ENCODE measurements at places on chromosomes 1 and 21.
A peak's percentile ranks its signal among the peaks of the same experiment; 100 is the strongest.

DNA sequence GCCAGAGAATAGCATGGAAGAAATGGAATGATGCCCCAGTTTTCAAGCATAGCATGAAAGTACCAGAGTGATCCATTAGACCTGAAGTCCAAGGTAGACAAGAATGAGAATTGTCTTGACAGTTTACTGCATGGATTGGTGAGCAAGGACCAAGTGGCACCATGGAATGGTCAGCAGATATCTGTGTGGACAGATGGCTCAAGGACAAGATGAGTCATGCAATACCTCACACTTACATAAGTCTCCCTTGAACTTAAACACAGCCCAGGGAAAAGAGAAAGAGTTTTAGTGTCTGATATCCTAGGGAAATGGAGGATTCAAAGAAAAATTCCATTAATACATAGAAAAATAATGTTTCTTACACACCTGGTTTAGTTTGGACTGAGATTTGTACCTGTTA is 195.2 kb downstream of the MRPL39 start:
- no peaks in the 10 kb centered on the region for H3K36me3 ChIP-seq
- H3K27me3 ChIP-seq: peaks cover 10% of the 10 kb centered on the region
- no peak for DNase-seq
- H3K4me3 ChIP-seq: no peak overlapping the region
- peaks cover under 1% of the 10 kb centered on the region for H3K4me1 ChIP-seq
- H3K27ac ChIP-seq: no peak overlapping the region

- H3K4me3 ChIP-seq: no peak overlapping the region
- no peak for DNase-seq
- H3K27ac ChIP-seq: no peak overlapping the region
- H3K36me3 ChIP-seq: no peaks in the 10 kb centered on the region
Observed at GRCh38 chr21:27365394-27365793, 398.5 kb upstream of the ADAMTS5 start.

DNA sequence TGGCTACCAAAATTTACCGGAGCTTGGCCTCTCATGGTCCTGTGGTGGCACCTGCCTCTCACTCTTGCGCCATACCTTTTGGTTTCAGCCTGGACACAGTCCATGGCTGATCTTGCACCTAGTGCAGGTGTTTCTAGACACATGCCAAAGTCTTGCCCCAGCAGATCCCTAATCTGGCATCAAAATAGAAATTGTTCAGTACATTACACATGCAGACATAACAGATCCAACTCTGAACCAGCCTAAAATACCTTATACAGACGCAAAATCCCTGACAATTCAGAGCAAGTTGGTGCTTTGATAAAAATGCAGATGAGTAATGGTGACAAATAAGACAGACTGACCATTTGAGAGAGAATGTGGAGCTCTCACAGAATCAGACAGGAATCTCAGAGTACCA is 44.1 kb downstream of the NGF start:
- no peak for DNase-seq
- no peak overlapping the region for H3K4me3 ChIP-seq
- H3K36me3 ChIP-seq: peaks cover 41% of the 10 kb centered on the region
- no peak overlapping the region for H3K27ac ChIP-seq
- peaks cover 32% of the 10 kb centered on the region for H3K4me1 ChIP-seq
- no peaks in the 10 kb centered on the region for H3K27me3 ChIP-seq

DNA sequence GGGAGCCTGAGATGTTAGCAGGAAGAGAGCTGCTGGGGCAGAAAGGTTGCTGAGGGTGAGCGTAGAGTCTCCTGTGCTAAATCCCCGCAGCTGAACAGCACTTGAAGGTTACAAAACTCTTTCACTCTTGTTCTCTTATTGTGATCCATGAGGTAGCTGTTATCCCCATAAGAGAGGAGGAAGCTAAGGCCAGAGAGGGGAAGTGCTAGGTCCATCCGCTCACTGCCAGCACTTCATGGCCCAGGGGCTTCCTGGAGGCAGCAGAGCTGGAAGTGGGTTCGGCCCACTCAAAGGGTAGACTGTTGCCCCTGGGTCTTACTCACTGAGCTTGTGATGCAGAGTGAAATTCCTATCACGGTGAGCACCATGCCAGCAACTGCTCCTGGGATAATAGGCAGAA is 5.6 kb downstream of the TMEM234 start:
- no peak for DNase-seq
- no peak overlapping the region for H3K27ac ChIP-seq
- no peak overlapping the region for H3K4me3 ChIP-seq

- no peaks in the 10 kb centered on the region for H3K36me3 ChIP-seq
- no peak for DNase-seq
- no peak overlapping the region for H3K4me3 ChIP-seq
- H3K27ac ChIP-seq: peak overlapping the region; percentile 16
- H3K4me1 ChIP-seq: peaks cover 16% of the 10 kb centered on the region
Observed at GRCh38 chr1:182206626-182207239, 145.2 kb upstream of the ZNF648 start.

GRCh38 chr1:206089341-206089740 is 27.8 kb downstream of the AVPR1B start:
- H3K36me3 ChIP-seq: no peaks in the 10 kb centered on the region
- H3K4me1 ChIP-seq: no peaks in the 10 kb centered on the region
- no peak for DNase-seq
- no peak overlapping the region for H3K27ac ChIP-seq
- no peak overlapping the region for H3K4me3 ChIP-seq
- H3K27me3 ChIP-seq: peaks cover 55% of the 10 kb centered on the region

DNA sequence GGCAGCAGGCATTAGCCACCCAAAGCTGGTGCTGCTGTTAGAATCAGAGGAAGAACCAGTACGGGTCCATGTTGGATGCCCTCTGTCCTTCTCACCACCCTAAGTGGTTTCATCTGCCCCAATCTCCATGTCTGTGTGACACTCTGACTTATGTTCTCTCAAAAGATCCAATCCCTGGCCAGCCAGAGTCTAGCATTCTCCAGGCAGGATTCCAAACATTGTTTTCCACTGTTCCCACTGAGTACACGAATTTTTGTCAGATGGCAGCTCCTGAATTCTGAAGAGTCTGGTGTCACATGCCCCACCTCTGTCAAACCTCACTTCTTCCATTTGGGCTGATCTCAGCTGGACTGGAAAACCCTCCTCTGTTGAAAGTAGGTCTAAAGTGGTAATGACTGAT is 166.0 kb downstream of the DISC1 start:
- peaks cover 18% of the 10 kb centered on the region for H3K4me1 ChIP-seq
- no peak for DNase-seq
- H3K27ac ChIP-seq: no peak overlapping the region
- H3K36me3 ChIP-seq: peaks cover 10% of the 10 kb centered on the region
- no peaks in the 10 kb centered on the region for H3K27me3 ChIP-seq

- no peak overlapping the region for H3K4me3 ChIP-seq
- no peak overlapping the region for H3K27ac ChIP-seq
- no peak for DNase-seq
- H3K4me1 ChIP-seq: no peaks in the 10 kb centered on the region
Observed at GRCh38 chr1:33860671-33861070, 3.2 kb upstream of the HMGB4 start.

DNA sequence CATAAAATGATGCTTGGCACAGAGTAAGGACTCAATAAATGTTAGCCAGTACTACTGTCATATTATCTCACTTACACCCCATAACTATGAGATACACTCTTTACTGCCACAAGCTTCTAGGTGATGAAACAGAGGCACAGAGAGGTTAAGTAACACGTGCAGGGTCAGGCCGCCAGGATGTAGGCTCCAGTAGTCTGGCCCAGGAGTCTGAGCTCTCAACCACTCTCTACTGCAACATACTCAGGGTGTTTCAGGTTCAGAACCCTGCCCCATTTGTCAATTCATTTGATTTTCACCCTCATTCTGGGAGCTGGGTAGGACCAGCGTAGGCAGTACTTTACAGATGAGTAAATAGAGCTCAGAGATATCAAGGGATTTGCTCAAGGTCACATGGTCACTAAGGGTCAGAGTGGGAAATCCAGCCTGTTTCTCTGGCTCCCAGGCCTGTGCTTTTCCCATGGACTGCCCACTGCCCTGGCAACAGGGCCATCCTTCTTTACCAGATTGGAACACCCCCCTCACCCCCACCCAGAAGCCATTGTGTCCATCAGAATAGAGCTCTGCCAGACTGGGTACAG is 21.2 kb downstream of the IQGAP3 start:
- H3K4me1 ChIP-seq: peaks cover under 1% of the 10 kb centered on the region
- H3K27ac ChIP-seq: no peak overlapping the region
- no peak for DNase-seq

- H3K4me3 ChIP-seq: no peak overlapping the region
- H3K27ac ChIP-seq: no peak overlapping the region
- no peak for DNase-seq
- no peaks in the 10 kb centered on the region for H3K36me3 ChIP-seq
- no peaks in the 10 kb centered on the region for H3K4me1 ChIP-seq
Observed at GRCh38 chr1:237938553-237938952, 47.8 kb upstream of the ZP4 start.

GRCh38 chr1:159509440-159510228 is 26.2 kb downstream of the OR10J5 start:
- H3K27me3 ChIP-seq: peaks cover 23% of the 10 kb centered on the region
- no peak for DNase-seq
- no peak overlapping the region for H3K4me3 ChIP-seq
- H3K4me1 ChIP-seq: no peaks in the 10 kb centered on the region

DNA sequence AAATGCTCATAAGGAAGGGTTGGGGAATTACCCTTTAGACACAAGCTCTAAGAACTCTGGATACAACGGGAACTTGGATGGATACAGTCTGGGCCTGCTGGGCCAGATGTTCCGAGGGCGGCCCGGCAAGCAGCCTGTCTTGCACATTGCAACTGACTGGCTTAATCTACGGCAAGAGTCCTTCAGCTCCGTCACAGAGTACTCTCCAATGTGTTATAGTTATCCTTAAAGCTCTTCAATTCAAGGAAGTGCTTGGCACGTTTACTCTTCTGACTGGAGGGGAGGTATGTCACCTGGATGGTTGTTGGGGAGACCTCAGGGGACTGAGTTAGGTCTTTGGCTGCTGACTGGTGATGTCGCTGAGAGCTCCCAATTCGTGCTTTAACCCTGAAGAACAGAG is 1.1 kb upstream of the CFAP141 start:
- H3K27me3 ChIP-seq: no peaks in the 10 kb centered on the region
- H3K4me1 ChIP-seq: no peaks in the 10 kb centered on the region
- no peak for DNase-seq

- H3K36me3 ChIP-seq: peaks cover 6% of the 10 kb centered on the region
- no peak overlapping the region for H3K4me3 ChIP-seq
- H3K27ac ChIP-seq: no peak overlapping the region
- H3K27me3 ChIP-seq: no peaks in the 10 kb centered on the region
- H3K4me1 ChIP-seq: no peaks in the 10 kb centered on the region
Observed at GRCh38 chr1:184425449-184426277, 38.8 kb downstream of the C1orf21 start.

- no peaks in the 10 kb centered on the region for H3K27me3 ChIP-seq
- H3K4me3 ChIP-seq: no peak overlapping the region
- DNase-seq: peak; percentile 91
- peak overlapping the region; percentile 77 for H3K27ac ChIP-seq
- H3K4me1 ChIP-seq: peaks cover 43% of the 10 kb centered on the region
Observed at GRCh38 chr1:199272628-199273086, 633.8 kb downstream of the PTPRC start.

GRCh38 chr1:149978547-149979023 is 31.9 kb downstream of the OTUD7B start:
- H3K36me3 ChIP-seq: peaks cover 21% of the 10 kb centered on the region
- H3K27ac ChIP-seq: peak overlapping the region; percentile 8
- peaks cover 24% of the 10 kb centered on the region for H3K4me1 ChIP-seq
- DNase-seq: no peak
- no peaks in the 10 kb centered on the region for H3K27me3 ChIP-seq

DNA sequence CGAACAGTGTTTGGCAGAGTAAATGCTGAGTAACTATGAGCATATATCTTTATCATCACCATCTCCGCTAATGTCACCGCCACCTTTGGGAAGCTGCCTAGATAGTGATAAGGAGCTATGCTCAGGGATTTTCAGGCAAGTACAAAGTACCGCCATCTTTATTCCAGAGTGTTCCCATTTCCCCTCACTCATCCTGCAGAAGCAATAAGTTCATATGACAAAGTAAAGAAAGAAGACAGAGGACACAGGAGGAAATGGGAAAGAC is 89.6 kb downstream of the TGFBR3 start:
- no peaks in the 10 kb centered on the region for H3K27me3 ChIP-seq
- H3K27ac ChIP-seq: peak overlapping the region; percentile 4
- no peak for DNase-seq
- H3K36me3 ChIP-seq: peaks cover 9% of the 10 kb centered on the region
- peaks cover 66% of the 10 kb centered on the region for H3K4me1 ChIP-seq
- H3K4me3 ChIP-seq: no peak overlapping the region

DNA sequence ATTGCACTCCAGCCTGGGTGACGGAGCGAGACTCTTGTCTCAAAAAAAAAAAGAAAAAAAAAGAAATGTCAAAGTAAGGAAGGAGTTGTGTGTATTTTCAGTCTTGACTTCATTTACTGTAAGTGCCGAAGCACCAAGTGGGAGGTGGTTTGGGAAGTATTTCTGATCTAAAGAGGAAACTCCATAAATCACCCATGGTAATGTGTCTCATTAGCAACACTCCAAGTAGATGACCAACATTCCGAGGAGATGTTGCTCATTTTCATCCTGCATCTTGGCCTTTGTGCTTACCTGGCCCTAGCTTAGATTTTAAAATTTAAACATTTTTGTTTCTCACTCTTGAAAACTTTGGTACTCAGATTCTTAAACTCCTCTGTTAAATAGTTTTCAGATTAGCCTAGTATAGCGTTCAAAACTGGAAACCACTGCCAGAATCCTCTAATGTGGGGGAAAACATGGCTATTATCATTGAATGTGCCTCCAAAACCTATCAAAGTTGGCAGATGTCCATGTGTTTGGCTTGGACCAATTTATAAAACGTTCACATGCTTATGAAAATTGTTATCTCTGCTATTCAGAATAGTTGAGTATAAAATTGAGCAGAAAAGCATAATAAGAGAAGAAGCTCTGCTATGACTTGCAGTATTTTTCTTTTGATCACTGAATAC is 110.4 kb downstream of the NFIA start:
- H3K4me3 ChIP-seq: no peak overlapping the region
- no peaks in the 10 kb centered on the region for H3K27me3 ChIP-seq
- H3K27ac ChIP-seq: no peak overlapping the region
- no peaks in the 10 kb centered on the region for H3K36me3 ChIP-seq
- peaks cover 7% of the 10 kb centered on the region for H3K4me1 ChIP-seq

GRCh38 chr1:246367041-246367440 is 140.0 kb downstream of the SMYD3 start:
- no peak overlapping the region for H3K27ac ChIP-seq
- DNase-seq: no peak
- no peaks in the 10 kb centered on the region for H3K36me3 ChIP-seq

DNA sequence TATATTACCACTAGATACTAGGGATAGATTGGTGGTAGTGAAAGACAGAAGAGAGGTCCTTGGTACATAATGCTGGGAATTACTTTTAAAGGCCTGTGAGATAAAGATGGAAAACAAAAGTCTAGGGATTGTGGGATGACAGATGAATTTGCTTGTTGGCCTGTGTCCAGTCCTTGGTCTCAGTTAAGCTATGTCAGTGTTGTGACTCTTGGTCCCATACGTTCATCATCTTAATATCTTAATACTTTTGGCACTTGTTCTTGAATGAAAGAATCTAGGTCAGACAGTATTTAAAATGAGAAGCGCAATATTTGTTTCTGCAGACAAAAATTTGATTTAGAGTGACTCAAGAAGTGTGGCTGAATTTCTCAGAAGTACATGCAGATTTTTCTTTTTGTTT is 7.6 kb downstream of the RPL5 start:
- no peak overlapping the region for H3K27ac ChIP-seq
- peaks cover 35% of the 10 kb centered on the region for H3K4me1 ChIP-seq
- no peaks in the 10 kb centered on the region for H3K27me3 ChIP-seq
- H3K4me3 ChIP-seq: no peak overlapping the region
- H3K36me3 ChIP-seq: peaks cover 81% of the 10 kb centered on the region

GRCh38 chr1:18996548-18997177 is 40.2 kb upstream of the IFFO2 start:
- H3K27ac ChIP-seq: no peak overlapping the region
- H3K4me1 ChIP-seq: peaks cover 7% of the 10 kb centered on the region
- H3K36me3 ChIP-seq: peaks cover 2% of the 10 kb centered on the region
- no peak for DNase-seq
- no peak overlapping the region for H3K4me3 ChIP-seq
